ENCODE measurements at places on chromosomes 1 and 21.
A peak's percentile ranks its signal among the peaks of the same experiment; 100 is the strongest.

GRCh38 chr1:31745946-31746670 lies 18.0 kb downstream of the ADGRB2 start:
- no peak for DNase-seq

DNA sequence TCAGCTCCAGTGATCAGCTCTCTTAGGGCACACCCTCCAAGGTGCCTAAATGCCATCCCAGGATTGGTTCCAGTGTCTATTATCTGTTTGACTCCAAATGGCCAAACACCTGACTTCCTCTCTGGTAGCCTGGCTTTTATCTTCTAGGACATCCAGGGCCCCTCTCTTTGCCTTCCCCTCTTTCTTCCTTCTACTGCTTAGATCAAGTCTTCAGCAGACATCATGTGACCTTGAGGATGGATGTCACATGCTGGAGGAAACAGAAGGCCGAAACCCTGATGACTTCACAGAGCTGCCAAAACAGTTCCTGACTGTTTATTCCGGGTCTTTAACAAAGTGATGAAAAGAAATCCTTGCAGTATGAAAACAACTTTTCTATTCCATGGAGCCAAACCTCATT lies 24.4 kb upstream of the WDR26 start:
- no peak for DNase-seq

GRCh38 chr1:238660849-238661248 lies 725.5 kb upstream of the CHRM3 start:
- DNase-seq = no peak

GRCh38 chr1:7783178-7783711 lies 846 bp upstream of the PER3 start:
- DNase-seq = peak; percentile 30

DNA sequence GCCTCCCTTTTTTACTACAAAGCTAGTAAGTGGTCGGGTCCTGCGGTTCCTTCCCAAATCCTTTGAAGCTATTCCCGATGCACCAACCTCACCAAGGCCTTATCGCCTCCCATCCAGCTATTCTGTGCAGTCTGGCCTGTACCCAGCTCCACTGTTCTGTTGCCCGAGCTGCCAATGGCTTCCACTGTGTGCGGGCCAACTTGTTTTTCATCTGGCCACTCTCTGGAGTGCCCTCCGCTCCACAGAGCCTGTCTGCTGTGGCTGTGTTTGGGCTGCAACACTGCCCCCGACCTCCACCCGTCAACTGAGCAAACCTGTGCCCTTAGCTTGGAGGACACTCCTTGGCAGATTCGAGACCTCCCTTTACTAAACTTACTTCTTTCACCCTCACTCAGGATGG lies 125.0 kb downstream of the KIAA0319L start:
- no peak for DNase-seq

DNA sequence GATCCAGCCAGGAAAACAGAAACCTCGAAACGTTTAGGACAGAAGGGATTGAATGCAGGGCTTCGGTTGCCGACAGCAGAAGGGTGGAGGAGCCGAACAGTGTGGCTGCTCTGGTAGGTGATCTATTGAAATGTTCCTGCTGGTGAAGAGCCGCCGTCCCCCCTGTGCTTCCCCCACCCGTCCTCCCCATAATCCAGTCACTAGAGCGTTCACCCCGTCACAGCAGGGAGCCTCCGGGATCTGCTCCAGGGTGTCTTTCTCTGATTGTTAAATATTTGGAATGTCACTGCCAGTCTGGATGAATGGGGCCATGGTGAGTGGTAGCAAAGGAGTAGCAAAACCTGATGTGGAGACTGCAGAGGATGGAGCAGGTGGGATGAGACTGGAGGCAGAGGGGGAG lies 255.1 kb upstream of the CSF3R start:
- no peak for DNase-seq

Data from activated T-cell treated with anti-CD3 and anti-CD28 coated beads for 1 hour (primary cell).